ENCODE measurements at places on chromosomes 6 and 20.

GRCh38 chr20:59579404-59580145, 24.8 kb upstream of the PHACTR3 start:
- DNase-seq, result no peak

- DNase-seq, result no peak
Measured at GRCh38 chr20:34980543-34981233, 25.0 kb downstream of the MYH7B start.

DNA sequence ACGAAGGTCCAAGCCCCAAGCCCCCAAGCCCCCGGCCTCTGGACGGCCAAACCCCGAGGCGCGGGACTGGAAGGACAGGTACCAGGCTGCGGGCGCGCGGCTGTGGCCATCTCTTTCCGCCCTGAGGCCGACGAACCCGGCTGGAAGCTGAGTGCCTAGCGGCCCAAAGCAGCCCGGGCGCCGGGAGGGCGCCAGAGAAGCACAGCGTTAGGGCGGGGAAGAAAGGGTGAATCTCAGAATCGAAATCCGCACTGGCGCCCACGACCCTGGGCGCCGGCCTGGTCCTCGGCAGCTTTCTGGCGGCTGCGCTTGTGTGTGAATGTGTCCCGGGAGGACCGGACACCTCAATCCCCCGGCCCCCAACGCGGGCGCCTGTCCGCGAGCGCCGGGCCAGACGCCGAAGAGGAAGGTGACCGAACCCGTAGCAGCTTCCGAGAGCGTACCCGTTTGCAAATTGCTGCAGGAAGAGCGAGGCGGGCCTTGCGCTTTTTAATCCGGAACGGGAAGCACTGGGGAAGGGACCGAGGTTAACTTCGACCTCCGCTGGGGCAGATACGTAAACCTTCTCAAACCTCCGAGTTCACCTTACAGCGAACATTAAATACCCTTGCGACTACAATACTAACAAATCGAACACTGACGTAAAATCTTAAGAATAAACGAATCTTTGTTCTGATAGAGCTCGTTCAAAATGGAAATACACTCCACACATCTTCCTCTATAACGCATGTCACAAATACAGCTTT, 2.9 kb downstream of the NRN1 start:
- no peak for DNase-seq

DNA sequence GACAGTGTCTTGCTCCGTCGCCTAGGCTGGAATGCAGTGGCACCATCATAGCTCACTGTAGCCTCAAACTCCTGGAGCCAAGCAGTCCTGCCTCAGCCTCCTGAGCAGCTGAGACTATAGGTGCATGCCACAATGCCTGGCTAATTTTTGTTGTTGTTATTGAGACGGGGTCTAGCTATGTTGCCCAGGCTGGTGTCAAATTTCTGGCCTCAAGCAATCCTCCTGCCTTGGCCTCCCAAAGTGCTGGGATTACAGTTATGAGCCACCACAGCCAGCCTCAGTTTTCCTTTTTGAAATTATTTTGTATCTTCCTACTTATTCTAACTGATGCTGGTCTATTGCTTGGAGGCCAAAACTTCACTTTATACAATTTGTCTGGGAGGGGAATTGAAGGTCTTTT, 436.1 kb downstream of the UTRN start:
- no peak for DNase-seq

DNA sequence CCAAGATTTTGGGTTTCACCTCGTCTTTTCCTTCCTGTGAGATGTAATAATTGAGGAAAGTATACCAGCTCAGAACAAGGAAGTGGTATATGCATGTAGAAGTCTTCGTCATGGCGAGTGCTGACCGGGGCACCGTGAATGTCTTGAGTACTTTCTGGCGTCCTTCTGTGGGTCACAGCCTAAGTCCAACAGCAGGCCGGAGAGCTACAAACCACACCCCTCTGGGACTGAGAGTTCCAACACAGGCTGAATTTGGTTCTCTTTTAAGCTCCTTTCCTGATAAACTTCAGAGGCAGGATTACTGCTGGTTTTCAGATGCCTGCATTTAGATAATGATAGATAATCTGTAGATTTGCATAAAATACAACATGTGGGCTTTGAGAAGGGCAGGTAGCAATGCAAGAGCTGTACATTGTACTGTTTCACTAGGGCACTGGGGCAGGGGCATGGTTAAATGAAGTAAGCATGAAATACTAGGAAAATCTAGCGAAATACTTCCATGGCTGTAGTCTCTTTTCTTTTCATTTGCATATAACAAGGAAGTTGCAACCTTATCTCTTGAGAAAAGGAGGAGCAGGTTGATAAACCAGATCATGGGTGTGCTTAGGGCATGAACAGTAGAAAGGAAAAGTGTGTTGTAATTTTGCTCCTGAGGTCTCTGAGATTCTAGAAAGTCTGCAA, at the start of gene ADTRP:
Gene ADTRP (minus strand): TSS at position 156 of the 681 bp plus-strand sequence. CDS start 44 bp downstream, at position 112.
- DNase-seq, result no peak

DNA sequence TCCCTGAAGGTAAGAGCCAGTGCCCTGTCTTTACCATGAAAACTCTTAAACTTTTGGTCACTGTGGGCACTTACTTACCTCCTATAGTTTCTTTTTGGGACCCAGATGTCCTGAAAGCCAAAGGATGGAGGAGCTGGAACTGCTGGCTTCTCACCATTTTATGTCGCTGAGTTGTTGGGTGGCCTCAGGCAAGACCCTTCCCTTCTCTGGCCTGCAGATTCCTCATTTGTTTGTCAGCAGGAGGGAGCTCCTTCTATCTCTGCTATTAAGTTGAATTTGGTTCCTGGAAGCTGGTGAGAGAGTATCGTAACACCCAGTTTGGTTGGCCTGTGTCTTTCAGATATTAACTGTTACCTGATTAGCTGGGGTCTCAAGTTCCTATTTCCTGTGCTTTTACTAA, 68.2 kb upstream of the MYL9 start:
- DNase-seq, result no peak

DNA sequence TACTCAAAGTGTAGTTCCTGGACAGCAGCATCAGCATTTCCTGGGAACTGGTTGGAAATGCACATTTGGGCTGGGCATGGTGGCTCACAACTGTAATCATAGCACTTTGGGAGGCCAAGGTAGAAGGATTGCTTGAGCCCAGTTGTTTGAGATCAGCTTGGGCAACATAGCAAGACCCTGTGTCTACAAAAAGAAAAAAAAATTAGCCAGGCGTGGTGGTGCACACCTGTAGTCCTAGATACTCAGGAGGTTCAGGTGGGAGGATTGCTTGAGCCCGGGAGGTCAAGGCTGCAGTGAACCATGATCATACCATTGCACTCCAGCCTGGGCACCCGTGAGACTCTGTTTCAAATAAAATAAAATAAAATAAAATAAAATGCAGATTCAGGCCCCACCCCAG, 156.2 kb downstream of the CDC5L start:
- DNase-seq, result no peak

GRCh38 chr6:36510365-36510764, 36.9 kb downstream of the STK38 start:
- no peak for DNase-seq

- no peak for DNase-seq
Measured at GRCh38 chr6:35808688-35809087, 3.5 kb downstream of the LHFPL5 start.

- no peak for DNase-seq
Measured at GRCh38 chr6:17928514-17929430, 58.7 kb downstream of the KIF13A start.

DNA sequence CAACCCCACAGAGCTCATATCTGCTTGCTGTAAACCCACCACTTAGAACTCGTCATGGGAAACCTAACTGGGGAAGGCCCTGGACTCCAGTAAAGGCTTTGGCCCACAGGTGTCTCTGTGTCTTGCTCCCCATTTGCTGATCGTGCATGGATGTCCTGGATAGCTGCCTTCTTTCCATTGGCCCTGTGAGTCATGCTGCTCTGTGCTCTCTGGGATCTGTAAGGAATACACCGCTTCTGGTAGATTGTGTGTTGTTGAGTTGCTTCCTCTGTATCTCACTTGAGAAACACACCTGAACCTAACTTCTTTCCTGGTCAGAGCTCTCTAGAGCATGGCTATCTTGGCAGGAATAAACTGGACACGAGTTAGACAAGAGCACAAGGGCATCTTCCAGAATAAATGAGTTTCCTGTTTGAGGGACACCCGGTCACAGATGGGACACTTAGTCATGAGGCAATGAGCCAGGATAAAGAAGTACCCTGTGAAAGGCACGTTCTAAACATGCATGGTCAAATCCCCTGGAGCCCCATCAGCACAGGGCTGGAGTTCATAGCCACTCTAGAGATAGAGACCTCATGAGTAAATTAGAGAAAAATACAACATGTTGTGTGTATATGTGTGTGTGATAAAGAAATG, 99.6 kb upstream of the TMEM170B start:
- DNase-seq, result no peak

- no peak for DNase-seq
Measured at GRCh38 chr6:148427333-148427732, 84.7 kb downstream of the SASH1 start.

DNA sequence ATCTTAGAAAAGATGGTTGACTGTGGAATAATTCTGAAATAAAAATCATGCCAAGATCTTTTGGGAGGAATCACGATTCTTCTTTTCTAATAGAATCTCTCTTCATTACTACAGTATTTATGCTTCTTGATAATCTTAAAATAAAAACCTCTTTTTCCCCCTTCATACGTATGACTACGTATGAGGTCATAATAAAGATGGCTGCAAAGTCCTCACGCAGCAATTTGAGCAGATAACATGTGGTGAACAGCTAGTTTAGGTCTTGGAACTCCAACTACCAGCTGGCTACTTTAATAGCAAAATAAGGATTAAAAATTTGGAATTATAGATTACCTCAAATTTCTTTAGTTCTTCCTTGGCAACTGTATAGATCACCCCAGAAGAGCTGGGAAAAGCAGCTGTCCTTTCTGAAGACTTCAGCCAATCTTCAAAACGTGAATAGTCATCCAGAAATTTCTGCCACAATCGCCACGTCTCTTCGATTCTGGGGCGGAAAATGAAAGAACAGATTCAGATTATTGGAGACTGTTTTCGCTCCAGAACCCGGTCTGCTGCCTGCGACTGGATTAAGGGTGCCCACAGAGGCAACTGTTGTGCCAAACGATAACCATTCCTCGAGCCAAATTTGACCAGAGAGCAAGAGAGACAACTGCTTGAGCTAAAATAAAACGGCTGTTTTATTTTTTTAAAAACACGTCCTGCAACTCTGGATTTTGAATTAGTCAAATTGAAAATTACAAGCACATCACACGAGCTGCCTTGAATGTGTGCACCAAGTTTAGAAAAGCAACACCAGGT, 347.3 kb downstream of the ESR1 start:
- no peak for DNase-seq

DNA sequence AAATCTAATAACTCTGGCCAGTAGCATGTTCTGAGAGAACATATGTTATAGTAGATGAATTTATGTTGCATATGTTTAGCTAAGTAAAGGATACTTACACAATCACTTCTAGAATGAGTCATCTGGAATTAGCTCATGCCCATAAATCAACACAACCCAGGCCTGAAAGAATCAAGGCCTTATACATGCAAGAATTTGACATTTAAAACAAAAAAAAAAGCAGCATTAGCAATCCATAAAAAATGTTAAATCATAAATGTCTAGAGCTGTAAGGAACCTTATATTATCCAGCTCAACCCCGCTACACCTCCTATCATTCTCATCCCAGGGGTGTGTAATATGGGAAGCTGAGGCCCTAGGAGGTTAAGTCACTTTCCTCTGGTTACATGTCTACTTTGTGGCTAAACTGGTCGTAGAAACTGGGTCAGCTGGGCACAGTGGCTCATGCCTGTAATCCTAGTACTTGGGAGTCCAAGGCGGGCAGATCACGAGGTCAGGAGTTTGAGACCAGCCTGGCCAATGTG, 105.2 kb upstream of the CARMIL1 start:
- peak; percentile 52 for DNase-seq

DNA sequence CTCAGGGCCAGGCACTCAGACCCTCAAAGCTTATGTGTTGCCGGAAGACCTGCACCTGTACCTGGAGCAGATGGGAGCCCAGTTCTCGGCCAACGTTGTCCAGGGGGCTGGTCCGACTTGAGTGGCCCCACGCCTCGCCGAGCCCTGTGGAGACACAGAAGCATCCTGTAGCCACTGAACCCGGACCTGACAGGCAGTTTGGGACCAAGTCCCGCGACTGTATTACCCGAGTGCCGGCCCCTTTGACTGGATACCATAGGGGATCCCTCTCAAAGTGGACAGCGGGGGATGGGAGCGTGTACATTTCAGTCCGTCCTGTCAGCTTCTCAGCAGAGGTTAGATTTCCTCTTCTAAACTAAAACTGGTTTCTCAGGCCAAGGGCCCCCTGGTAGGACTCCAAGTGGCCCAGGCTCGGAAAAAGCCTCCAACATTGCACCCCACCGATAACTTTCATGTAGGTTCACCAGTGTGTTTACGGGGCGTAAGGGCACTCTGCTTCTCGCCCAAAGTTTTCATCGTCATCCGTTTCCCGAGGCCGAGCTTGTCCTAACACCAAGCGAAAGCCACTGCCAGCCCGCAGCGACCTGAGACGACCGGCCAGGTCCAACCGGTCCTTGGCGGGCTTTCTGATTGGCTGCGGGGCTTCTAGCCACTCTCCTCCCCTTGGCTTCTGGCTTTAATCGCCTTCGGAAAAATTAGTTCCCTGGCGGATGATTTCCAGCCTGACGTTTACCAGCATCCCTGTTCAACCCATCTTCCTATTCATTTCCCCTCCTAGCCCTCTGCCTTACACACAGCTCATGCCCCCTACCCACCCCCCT, 10.8 kb downstream of the SIM1 start:
- DNase-seq, result no peak

- no peak for DNase-seq
Measured at GRCh38 chr6:163354085-163354484, 60.4 kb upstream of the QKI start.

GRCh38 chr20:36322131-36322530, 16.0 kb downstream of the DLGAP4 start:
- no peak for DNase-seq

- DNase-seq, result no peak
Measured at GRCh38 chr20:5039255-5039657, 37.9 kb upstream of the SLC23A2 start.

- DNase-seq, result no peak
Measured at GRCh38 chr6:2008383-2008976, 236.9 kb downstream of the GMDS start.

DNA sequence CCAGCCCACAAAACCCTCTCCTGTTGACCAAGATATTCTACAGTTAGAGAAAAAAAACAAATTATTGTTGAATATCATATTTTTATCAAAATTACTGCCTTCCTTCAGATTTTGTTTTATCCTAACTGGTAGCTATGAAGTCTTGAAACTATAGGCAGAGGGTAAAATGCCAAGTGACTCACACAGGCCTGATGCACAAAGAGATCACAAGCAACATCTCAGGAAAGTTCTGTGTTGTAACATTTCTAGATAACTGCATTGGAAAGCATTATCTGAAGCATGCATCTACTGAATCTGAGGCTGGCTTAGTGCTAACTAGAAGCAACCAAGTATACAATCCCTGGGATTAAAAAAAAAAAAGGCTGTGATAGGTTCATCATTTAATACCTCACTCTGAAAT, 134.2 kb downstream of the PKHD1 start:
- DNase-seq, result no peak

Data from H54 (cell line).